Activated naive CD4-positive, alpha-beta T cell treated with anti-CD3 and anti-CD28 coated beads, Interleukin-2, amount 50 U/mL, for 16 hours (primary cell): ENCODE measurements at places on chromosomes 5 and 9.
A peak's percentile ranks its signal among the peaks of the same experiment; 100 is the strongest.

DNA sequence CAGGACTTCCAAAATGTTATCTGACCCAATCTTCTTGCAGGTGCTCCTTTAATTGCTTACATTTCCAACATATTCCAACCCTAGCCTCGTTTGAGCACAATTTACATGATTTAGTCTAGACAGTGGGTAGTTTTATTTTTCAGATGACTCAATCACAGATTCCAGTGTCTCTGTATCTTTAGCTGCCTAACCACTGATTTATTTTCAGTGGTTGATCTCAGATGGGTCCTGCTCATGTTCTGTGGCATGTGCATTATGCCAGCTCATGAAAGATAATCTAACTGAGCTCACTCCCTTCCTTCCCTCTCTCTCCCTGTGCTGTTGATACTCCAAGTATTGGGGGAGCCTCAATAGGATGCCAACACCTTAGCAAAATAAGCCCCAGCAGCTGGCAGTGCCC, 106.1 kb upstream of the ICE1 start:
- no peak for DNase-seq

DNA sequence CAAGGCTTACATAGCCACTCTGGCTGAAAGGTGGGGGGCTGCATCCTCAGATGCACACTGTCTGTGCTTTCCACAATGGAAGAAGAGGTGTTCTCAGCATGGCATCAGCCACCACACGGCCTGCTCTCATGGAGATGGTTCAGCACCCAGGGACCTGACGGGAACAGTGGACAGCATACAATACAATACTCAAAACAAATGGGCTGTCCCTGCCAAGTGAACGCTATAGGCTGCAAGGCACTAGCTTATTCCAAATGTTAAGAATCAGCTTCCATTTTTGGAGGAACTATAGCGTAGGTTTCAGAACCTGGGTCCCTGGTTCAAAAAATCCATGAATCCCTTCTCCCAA, 77.2 kb downstream of the ZNF608 start:
- no peak for DNase-seq

- DNase-seq = peak; percentile 29
Measured at GRCh38 chr5:66814146-66814991, 218.2 kb downstream of the MAST4 start.

DNA sequence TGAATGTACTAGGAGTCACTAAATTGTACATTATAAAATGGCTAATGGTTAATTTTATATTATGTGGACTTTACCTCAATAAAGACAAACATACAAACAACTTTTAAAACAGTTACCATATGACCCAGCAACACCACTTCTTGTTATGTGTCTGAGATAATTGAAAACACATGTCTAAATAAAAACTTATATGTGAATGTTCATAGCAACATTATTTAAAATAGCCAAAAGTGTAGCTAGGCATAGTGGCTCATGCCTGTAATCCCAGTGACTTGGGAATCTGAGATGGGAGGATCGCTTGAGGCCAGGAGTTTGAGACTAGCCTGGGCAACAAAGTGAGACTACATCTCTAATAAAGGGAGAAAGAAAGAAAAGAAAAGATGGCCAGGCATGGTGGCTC, 22.9 kb downstream of the SLC35A4 start:
- DNase-seq = no peak

DNA sequence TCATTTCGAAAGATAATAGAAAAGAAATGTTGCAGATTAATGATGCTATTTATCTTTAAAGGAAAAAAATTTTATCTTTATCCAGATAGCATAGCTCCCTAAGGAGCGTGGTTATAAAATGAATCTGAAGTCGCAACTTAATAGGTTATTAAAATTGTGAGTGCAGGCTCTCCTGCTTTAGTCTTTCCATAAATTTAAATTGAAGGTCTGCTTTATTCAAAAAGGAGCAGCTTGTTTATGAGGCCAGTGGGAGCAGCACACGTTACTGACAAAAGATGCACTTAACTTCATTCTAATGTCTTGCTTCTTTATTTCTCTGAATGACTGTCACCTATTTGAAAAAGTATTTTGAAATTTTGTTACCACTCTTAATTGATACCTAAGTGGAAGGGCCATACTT, 95.0 kb downstream of the ZCCHC7 start:
- no peak for DNase-seq

GRCh38 chr5:149735066-149735465, 5.0 kb downstream of the PPARGC1B start:
- DNase-seq = no peak

- no peak for DNase-seq
Measured at GRCh38 chr5:9698841-9699240, 68.7 kb upstream of the TAS2R1 start.

GRCh38 chr9:18256568-18256967, 217.4 kb upstream of the ADAMTSL1 start:
- DNase-seq = no peak
